ENCODE measurements at places on chromosomes 5 and 9. TPM values are rescaled to one million over a fixed set of nuclear protein-coding genes. Genes with fewer than 3 reads are reported as not detected.

- DNase-seq, result no peak
These were observed 38.3 kb downstream of the CDC14B start for GRCh38 chr9:96581301-96581700.

The FOXD4L6 gene
- not detected for total RNA-seq

GRCh38 chr9:131046093-131046380, 37.1 kb downstream of the LAMC3 start:
- DNase-seq, result no peak

- DNase-seq, result no peak
These were observed 445.5 kb downstream of the GABRG2 start for GRCh38 chr5:162512935-162513565.

DNA sequence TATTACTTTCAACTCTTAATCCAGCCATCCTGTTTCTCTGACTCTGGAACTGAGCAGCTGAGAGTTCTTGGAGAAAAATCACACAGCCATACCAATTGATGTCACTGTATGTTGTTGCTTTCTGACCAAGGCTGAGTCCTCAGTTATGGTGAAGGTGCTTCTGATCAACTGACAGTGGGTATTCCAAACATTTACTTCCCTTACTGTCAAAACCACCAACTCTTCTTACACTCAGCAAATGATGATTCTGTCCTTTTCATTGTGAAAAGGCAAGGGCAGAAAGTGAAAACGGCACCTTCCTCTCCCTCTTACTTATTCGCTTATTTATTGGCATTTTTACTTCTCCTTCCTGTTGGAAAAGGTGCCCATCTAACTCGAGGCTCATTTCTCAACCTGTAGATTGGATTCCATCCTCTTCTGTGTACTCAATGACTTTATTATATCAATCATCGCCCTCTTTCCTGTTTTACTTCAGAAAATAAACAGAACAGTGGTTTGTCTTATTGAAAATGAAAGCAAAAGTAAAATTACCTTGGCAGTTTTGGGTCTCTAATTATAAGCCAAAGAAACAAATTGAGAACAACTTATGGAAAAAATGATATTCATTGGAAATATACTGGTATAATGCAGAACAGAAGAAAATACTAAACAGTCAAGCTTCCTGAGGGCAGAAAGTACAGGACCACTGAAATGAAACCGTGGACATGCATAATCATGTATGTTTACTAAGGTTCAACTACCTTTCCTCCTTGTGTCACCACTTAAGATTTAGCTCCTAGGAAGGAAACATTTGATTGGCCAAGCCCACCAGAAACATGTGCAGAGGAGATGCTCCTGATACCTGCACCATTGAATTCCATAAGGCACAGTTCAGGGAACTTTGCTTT, 104.5 kb upstream of the CHD1 start:
- no peak for DNase-seq

GRCh38 chr9:107982001-107982400, 492.4 kb upstream of the KLF4 start:
- DNase-seq, result no peak

- DNase-seq, result no peak
These were observed 1.7 kb downstream of the KCNT1 start for GRCh38 chr9:135703726-135704125.

The ESM1 gene
- not detected for total RNA-seq

The NEUROG1 gene
- not detected for total RNA-seq

GRCh38 chr5:128498844-128499455, 39.1 kb downstream of the FBN2 start:
- no peak for DNase-seq

The TCERG1 gene
- 30.3 TPM for total RNA-seq

The ABO gene
- total RNA-seq, result 0.33 TPM

GRCh38 chr5:97111004-97111403, 31.4 kb downstream of the LIX1 start:
- DNase-seq, result peak; percentile 55

The TYRP1 gene
- 0.83 TPM for total RNA-seq

GRCh38 chr9:98943682-98944056, at the start of gene COL15A1:
Gene COL15A1 (plus strand): TSS chr9:98943907. CDS start chr9:98944062, 155 bp downstream.
- DNase-seq, result no peak

The TCF7 gene
- total RNA-seq, result 2.1 TPM

The CYLC2 gene
- not detected for total RNA-seq

- DNase-seq, result no peak
These were observed 140.8 kb upstream of the ADAMTSL1 start for GRCh38 chr9:18333157-18333556.

DNA sequence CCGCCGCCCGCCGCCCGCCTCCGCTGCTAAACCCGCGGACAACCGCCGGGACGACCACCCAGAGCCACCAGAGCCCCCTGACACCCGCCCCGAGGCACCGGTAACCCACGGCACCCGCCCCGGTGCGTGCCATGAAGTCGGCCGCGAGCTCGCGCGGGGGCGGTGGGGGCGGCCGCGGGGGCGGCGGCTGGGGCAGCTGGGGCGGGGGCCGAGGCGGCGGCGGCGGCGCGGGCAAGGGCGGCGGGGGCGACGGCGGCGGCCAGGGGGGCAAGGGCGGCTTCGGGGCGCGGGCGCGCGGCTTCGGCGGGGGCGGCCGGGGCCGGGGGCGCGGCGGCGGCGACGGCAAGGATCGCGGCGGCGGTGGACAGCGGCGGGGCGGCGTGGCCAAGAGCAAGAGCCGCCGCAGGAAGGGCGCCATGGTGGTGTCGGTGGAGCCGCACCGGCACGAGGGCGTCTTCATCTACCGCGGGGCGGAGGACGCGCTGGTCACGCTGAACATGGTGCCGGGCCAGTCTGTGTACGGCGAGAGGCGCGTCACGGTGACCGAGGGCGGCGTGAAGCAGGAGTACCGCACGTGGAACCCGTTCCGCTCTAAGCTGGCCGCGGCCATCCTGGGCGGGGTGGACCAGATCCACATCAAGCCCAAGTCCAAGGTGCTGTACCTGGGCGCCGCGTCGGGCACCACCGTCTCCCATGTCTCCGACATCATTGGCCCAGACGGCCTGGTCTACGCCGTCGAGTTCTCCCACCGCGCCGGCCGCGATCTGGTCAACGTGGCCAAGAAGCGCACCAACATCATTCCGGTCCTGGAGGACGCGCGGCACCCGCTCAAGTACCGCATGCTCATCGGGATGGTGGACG, 499 bp downstream of the FBLL1 start:
- no peak for DNase-seq

GRCh38 chr9:132249690-132250089, 87.8 kb downstream of the NTNG2 start:
- DNase-seq, result no peak

The GABRA1 gene
- not detected for total RNA-seq

The FBXW5 gene
- total RNA-seq, result 303 TPM

GRCh38 chr5:79850316-79850822, 140.7 kb downstream of the MTX3 start:
- no peak for DNase-seq

GRCh38 chr9:92043002-92043401, 72.2 kb downstream of the SPTLC1 start:
- DNase-seq, result no peak

DNA sequence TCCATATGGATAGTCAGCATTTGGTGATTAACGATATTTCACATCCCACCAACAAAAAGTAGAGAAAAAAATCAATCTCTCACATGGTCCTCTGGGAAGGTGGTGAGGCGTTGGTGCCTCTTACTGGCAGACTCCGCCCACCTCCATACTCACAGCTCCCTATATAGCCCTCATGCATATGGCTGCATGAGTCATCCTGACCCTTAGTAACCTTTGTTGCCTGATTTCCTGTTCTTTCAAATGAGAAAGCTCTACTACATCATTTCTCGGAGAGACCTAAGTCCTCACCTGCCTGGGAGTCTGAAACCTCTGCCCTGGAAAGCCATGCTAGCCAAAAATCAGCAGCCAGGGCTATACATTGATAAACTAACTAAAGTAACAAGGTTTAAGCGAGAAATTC, 33.3 kb upstream of the ABCA1 start:
- no peak for DNase-seq

GRCh38 chr9:87950765-87951488, 23.4 kb downstream of the CDK20 start:
- no peak for DNase-seq

- DNase-seq, result peak; percentile 90
These were observed 310.2 kb downstream of the AGTPBP1 start for GRCh38 chr9:85431339-85432102.

GRCh38 chr5:7169240-7169878, 226.6 kb upstream of the ADCY2 start:
- DNase-seq, result no peak

- DNase-seq, result no peak
These were observed 205.2 kb downstream of the CAAP1 start for GRCh38 chr9:26687421-26687820.

DNA sequence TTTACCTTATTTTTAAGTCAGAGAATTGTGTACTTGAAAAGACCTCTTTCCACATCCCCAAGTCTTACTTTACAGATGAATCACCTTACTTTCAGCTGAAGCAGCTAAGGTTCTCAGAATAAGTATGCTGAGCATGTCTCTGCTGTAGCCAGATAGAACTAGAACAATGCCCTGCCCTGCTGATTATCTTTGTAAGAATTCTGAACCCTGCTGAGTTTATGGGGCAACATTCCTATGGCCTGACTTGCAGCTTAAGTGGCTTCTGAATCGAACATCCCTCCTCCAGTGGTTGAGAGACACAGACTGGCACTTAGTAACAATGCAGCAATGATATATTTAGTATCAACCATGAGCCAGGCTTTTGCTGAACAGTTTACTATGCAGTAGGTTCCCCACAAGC, 592.0 kb upstream of the WWC1 start:
- no peak for DNase-seq

DNA sequence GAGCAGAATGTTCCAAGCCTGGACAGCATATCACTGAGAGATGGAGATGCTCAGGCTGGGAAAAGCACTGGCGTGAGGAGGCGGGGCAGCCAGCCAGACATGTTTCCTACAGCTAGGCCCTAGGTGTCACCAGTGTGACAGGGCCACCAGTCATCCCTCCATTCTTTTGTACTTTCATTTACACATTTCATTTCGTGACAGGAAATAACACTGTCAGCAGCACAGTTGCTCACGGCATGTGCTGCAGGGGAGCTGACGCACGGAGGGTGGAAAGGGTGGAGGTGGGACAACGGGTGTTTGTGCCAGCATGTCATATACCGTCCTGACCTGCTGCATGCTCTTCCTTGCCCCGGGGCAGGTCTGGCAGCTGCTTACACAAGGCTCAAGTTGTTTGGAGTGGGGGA, 14.8 kb upstream of the CEMIP2 start:
- no peak for DNase-seq

GRCh38 chr5:68562308-68562707, 346.8 kb downstream of the PIK3R1 start:
- DNase-seq, result no peak

DNA sequence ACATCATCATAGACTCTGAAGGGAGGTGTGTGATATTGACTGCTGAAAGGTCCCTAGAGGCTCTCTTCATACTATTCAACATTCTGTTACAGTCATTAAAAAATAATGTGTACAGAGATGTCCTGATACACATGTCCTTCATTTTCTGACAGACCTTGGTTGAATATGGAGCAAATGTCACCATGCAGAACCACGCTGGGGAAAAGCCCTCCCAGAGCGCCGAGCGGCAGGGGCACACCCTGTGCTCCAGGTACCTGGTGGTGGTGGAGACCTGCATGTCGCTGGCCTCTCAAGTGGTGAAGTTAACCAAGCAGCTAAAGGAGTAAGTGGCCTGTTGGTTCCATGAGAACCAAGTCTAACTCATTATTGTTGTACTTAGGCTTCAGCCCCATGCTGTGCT, 132.4 kb downstream of the SNCAIP start:
- no peak for DNase-seq
